ENCODE measurements at places on chromosomes 7 and 10.

DNA sequence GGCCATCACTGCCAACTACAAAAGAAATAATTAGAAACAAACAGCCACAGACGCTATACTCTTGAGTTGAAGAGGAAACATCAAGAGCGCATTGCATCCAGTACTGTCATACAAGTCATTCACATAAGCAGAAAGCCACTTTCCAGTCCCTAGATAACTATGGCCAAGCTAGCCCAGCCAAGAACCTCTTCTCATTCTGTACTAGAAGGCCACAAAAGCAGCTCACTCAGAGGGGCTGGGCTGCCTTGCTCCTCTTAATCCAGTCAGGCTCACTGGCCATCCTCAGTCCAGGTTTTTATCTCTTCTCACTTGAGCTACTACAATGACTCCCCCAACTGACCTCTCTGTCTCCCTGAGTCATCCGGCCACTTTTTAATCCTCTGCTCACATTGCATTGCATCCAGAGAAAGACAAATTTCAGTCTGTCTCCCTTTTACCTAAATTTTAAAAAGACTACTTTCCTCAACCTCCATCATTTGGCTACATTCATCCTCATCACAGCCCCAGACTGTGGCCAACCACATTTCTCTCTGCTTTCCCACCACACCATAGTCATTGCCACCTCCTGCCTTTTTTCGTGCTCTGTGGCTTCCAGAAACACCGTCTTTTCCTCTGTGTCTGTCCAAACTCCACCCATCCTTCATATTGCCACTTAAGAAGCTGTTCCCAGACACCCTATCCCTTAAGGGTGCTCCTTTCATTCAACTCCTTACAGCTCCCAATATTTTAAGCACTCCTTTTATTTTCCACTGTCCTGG, 25.0 kb downstream of the PPP1R3C start:
- no peak for DNase-seq

DNA sequence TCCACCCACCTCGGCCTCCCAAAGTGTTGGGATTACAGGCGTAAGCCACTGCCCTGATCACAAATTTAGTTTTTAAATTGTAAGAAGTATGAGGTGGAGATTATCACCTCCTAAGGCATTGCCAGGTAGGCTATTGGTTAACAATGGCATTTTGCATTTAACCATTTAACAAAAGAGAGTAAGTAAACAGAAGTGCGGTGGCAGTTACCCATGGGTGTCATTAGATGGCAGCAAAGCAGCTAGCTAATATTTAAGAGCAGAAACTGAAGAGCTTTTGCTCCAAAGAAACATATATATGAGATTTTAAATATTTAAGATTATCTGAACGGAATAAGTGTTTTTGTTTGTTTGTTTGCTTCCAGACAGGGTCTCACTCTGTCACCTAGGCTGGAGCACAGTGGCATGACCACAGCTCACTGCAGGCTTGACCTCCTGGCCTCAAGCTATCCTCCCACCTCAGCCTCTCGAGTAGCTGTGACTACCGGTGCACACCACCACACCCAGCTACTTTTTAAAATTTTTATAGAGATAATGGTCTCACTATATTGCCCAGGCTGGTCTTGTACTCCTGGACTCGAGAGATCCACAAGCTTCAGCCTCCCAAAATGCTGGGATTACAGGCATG, 325.5 kb upstream of the C7orf33 start:
- DNase-seq: no peak

GRCh38 chr10:35058686-35059085, 31.5 kb downstream of the CUL2 start:
- DNase-seq: no peak

- no peak for DNase-seq
These were observed 134.7 kb downstream of the SVIL start for GRCh38 chr10:29499993-29500537.

- no peak for DNase-seq
These were observed 733.9 kb upstream of the ZWINT start for GRCh38 chr10:57094965-57095364.

DNA sequence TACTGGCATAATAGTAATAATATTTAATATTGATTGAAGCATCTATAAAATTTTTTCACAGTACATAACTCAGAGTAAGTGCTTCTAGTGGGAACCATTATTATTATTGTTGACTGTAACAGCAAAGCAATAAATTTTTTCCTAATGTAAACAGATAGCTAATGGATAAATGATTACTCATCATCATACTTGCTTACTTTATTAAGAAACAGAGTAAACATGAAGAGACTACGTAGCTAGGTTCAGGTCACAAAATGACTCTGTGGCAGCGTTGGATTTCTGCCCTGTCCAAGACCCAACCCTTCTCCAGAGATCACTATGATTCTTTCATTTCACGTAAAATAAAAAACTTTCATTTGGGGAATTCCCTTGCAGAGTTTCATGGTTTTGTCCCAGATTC, 8.3 kb upstream of the ABCB5 start:
- no peak for DNase-seq

- no peak for DNase-seq
These were observed 128.7 kb downstream of the ELAPOR2 start for GRCh38 chr7:86930554-86931307.

- no peak for DNase-seq
These were observed 27.0 kb upstream of the LRRD1 start for GRCh38 chr7:92205987-92206386.

- no peak for DNase-seq
These were observed 60.3 kb upstream of the IL6 start for GRCh38 chr7:22666732-22667131.

DNA sequence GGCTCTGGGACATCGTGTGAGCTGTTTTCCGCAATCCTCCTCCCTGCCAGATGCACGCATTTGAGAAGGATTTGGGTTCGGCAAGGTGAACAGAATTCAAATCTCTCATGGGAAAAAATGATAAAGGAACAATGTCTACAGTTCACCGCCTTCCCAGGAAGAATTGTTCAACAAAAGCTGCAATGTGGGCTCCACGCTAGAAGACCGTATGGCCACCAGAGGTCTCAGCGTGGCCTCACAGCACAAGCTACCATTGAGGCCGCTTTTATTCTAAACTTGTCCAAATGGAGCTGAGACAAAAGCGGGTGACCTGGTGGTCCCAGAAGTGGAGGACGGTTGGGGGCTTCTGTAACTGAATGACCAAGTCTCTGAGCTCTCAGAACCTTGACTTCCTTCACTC, 733.1 kb downstream of the PARD3 start:
- DNase-seq: no peak

GRCh38 chr7:148903504-148903903, 19.4 kb upstream of the EZH2 start:
- DNase-seq: no peak

DNA sequence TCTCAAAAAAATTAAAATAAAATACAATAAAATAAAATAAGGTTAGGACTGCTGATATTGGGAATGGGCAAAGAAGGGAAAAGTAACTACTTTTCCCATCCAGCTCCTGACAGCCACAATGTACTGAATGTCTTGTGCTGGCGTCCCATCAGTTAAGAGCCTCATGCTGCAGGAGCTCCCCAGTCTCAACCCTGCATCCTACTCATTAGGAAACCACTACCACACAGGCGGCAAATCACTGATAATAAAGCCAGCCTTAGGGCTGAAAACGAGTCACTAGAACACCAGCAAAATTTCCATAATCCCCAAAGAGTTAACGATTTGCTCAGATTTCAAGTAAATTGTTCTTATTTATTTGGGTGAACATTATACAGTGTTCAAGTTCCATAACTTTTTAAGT, 4.3 kb downstream of the YWHAG start:
- DNase-seq: no peak

GRCh38 chr10:122021828-122022227, 32.9 kb downstream of the TACC2 start:
- no peak for DNase-seq

- DNase-seq: peak; percentile 37
These were observed 7.6 kb upstream of the C10orf105 start for GRCh38 chr10:71727105-71727737.

DNA sequence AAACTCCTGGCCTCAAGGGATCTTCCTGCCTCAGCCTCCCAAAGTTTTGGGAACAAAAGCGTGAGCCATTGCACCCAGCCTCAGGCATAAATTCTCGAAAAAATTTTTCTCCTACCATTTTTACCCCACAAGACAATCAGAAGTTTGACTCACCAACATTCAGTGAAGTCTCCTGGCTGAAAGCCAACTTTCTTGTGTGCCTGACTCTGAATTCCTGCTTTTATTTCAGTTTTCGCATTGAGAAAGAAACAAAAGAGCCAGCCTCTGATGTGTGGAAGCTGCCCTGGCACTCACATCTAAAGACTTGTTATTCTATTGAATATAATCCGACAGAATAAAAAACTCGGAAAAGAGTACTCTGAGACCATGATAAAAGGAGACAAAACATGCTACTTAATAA, 402.9 kb downstream of the MAGI2 start:
- no peak for DNase-seq

- no peak for DNase-seq
These were observed 67.0 kb downstream of the FGFR2 start for GRCh38 chr10:121531076-121531829.

All from effector memory CD4-positive, alpha-beta T cell (primary cell).